ENCODE measurements at places on chromosomes 4 and X. TPM values are rescaled to one million over a fixed set of nuclear protein-coding genes. Genes with fewer than 3 reads are reported as not detected.

Gene CETN2
- total RNA-seq = 34.2 TPM

Gene SCD5
- 33.1 TPM for total RNA-seq

Gene ARHGAP36
- not detected for total RNA-seq

Gene GAGE1
- total RNA-seq = not detected

Gene AGTR2
- total RNA-seq = not detected

Gene TMEM154
- 4.5 TPM for total RNA-seq
